ENCODE measurements at places on chromosomes 4 and X.

DNA sequence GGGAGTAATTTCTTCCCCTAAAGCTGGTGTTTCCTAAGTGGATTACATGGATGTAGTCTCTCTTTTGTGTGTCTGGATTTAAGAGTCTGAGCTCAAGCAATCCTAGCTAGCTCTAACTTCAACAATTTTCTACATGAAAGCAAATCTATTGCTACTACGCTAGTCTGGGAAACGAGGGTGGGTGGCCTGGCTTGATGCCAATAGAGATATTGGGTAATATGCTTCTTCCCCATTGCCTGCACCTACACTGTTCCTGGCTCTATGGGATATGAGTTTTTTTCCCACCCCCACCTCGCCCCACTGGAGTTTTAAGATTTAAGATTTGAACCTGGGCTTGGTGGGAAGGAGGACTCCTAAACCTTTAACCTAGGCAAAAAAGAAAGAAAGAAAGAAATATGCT, 158.8 kb downstream of the RBM46 start:
- DNase-seq = no peak

GRCh38 chrX:78957768-78958130, 12.6 kb downstream of the P2RY10 start:
- no peak for DNase-seq

DNA sequence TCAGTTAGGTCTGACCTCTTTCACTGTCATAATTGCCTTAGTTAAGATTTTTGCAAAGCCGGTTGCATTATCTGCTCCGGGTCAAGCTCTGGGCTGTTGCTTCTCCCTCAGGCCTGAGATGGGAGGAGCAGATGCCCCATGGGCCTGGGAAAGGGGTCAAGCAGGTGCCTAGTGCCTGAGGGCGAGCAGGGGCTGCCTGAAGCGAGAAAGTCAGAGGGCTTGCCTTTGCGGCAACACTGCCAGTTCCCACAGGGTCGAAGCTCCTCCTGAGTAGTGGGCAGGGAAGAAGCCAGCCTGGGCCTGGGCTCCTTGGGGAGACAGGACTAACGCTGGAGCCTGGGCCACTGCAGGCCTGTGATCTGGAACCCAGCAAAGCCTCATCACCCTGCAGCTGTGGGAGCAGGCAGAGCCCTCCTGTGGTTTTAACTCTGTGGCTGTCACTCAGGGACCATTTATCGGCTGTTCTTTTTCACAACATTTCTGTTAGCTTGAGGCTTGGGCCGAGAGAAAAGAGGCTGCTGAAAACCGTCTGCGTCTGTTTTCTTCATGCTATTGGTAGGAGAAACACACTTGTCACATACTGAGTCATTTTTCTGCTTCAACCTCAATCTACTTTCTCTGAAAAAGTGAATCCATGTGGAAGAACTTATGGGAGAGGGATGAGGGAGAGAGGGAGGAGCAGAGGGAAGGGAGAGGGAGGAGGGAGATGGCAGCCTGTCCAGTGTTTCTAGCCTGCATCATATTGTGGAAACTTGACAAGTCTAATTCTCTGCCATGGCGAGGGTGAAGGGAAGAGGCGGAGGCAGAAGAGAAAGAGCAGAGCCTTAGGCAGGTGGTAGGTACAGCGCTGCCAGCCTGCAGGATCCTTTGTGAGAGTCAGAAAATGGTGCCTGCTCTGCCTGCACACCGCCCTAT, 68.4 kb downstream of the RHOH start:
- DNase-seq = no peak

GRCh38 chr4:153731239-153731638, 28.6 kb downstream of the RNF175 start:
- no peak for DNase-seq

DNA sequence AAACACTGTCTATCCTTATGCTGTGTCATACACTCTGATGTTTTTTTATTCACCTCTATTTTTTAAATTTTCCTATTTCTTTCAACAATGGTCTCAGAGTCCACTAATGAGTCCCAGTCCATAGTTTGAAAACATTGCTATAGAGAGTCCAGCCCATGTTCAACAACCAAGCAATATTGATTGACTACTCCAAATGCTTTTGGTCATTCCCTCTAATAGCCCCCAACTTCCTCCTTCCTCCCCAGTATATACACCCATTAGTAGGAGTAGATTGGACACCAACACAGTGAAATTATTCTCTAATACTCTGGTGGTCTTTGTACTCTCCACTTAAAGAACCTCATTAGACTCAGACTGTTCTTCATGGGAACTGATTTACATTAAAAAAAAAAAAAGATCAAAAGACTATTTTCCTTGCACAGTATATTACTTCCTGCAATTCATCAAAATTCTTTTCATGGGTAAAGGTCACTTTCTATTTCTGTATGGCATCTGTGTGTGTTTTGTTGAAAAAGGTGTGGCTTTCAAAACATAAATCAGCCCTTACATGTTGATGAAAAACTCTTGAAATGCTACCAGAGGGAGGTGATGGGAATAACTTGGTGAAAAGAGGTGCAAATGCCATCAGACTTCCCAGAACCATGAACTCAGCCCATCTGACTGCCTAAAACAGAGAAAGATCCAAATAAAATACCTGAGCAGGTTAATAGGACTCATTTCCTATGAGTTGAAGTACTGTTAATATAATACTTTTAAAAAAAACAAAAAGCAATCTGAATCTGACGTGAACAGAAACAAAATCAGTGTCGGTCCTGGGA, 250.3 kb upstream of the KLF3 start:
- DNase-seq = no peak

- no peak for DNase-seq
Measured at GRCh38 chr4:155972098-155972497, 18.4 kb upstream of the CTSO start.

GRCh38 chrX:119273420-119274192, 37.5 kb downstream of the PGRMC1 start:
- no peak for DNase-seq
